ENCODE measurements at places on chromosomes 2 and 18.

DNA sequence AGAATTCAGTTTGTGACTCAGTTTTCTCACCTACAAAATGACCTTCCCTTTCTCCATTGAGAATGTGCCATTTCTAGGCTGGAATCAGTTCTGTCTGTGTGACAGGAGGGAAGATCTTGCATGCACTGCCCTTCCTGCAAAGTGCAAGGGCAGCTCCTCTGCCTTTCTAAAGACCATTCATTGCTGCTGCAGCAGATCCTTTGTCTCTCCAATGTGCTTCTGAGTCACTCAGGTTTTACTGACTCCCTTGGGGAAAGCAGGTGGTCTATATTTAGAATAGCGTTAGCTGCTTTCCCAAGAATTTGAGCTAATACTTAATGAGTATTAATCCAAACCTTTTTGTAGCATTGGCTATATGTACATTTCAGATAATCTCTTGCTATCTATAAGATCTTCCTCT lies 62.5 kb downstream of the DAW1 start:
- DNase-seq = no peak

- DNase-seq = no peak
Measured at GRCh38 chr2:136767030-136767429, 1.7 kb downstream of the THSD7B start.

- DNase-seq = no peak
Measured at GRCh38 chr2:112152476-112153178, 14.4 kb downstream of the FBLN7 start.

DNA sequence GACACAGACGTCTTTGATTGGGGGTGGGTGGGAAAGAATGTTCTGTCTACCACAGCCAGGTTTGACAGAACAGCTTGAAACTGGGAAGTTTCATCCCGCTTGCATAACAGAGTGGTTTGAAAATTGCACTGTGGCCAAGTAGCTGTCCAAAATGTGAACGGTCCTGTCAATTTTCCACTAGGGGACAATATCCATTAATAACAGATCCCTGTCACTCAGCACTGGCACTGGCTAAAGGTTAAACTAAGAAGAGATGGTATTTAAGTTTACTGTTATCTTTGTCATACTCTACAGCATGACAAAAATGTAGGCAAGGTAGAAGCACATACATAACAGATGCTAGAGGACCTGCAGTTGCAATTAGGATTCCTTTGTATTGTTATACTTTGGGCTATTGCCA lies 55.6 kb upstream of the ACMSD start:
- DNase-seq = peak; percentile 29

- no peak for DNase-seq
Measured at GRCh38 chr2:178865146-178865936, 58.1 kb upstream of the TTN start.

DNA sequence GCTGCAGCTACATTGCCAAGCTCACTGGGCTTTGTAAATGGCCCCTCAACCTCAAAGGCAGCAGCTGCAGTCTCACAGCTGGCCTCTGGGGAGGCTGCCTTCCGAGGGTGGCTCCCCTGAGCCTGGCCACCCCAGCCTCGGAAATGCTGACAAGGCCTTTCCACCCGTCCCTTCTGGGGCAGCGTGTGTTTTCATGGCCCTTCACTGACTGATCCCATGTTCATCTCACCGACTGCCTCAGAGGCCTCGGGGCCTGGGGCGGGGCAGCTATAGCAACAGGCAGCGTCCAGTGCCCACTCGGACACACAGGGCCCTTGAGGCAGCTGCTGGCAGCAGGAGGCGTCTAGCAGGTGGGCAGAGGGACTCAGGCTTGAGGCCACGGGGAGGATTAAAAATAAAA lies 149.7 kb downstream of the GLI2 start:
- no peak for DNase-seq

- no peak for DNase-seq
Measured at GRCh38 chr2:69171116-69171896, 158.3 kb downstream of the ANTXR1 start.

DNA sequence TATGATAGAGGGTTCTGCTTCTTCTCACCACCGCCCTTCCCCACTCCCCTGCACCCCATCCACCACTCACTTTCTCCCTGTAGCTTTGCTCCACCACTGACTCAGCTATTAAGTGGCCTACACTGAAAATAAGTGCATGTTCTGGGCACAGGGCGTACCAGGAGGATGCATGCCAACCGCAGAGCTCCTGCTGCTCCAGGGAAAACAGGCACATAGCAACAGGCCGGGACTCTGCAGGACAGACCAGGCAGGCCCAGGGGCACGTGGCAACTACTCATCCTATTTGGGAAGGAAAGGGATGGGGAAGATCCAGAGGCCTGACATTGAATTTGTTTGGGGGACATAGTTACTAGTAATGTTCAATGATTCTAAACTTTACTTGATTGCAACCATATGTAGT lies 28.4 kb downstream of the ARL4C start:
- DNase-seq = no peak

GRCh38 chr18:8450013-8450412 lies 159.2 kb upstream of the RAB12 start:
- no peak for DNase-seq

- no peak for DNase-seq
Measured at GRCh38 chr18:7370375-7370774, 139.5 kb downstream of the LRRC30 start.
